ENCODE measurements at places on chromosomes 11 and 22. TPM values are rescaled to one million over a fixed set of nuclear protein-coding genes. Genes with fewer than 3 reads are reported as not detected.

Gene SLC5A4
- 1.0 TPM for total RNA-seq

Gene SLCO2B1
- total RNA-seq: 33.2 TPM

Gene CYB5R3
- 484 TPM for total RNA-seq

Gene MCHR1
- total RNA-seq: 0.62 TPM

Gene SLC25A17
- 33.8 TPM for total RNA-seq

Gene CARNS1
- 1.3 TPM for total RNA-seq

Gene TECTA
- 4.6 TPM for total RNA-seq

Gene PRG3
- not detected for total RNA-seq

Gene TMPRSS6
- total RNA-seq: 1.5 TPM

Gene SLC35E4
- 11.6 TPM for total RNA-seq

Gene CCDC34
- total RNA-seq: 40.9 TPM
